Memory B cell (primary cell): ENCODE measurements at places on chromosomes 2 and 18.
A peak's percentile ranks its signal among the peaks of the same experiment; 100 is the strongest.

GRCh38 chr2:206154197-206154596, 5.0 kb downstream of the NDUFS1 start:
- H3K4me1 ChIP-seq = peaks cover 18% of the 10 kb centered on the region
- DNase-seq = no peak
- no peak overlapping the region for H3K4me3 ChIP-seq

GRCh38 chr2:19810148-19810547, 91.6 kb downstream of the TTC32 start:
- peaks cover 18% of the 10 kb centered on the region for H3K27me3 ChIP-seq
- H3K27ac ChIP-seq = no peak overlapping the region
- H3K4me3 ChIP-seq = no peak overlapping the region
- no peak for DNase-seq
- H3K4me1 ChIP-seq = no peaks in the 10 kb centered on the region

DNA sequence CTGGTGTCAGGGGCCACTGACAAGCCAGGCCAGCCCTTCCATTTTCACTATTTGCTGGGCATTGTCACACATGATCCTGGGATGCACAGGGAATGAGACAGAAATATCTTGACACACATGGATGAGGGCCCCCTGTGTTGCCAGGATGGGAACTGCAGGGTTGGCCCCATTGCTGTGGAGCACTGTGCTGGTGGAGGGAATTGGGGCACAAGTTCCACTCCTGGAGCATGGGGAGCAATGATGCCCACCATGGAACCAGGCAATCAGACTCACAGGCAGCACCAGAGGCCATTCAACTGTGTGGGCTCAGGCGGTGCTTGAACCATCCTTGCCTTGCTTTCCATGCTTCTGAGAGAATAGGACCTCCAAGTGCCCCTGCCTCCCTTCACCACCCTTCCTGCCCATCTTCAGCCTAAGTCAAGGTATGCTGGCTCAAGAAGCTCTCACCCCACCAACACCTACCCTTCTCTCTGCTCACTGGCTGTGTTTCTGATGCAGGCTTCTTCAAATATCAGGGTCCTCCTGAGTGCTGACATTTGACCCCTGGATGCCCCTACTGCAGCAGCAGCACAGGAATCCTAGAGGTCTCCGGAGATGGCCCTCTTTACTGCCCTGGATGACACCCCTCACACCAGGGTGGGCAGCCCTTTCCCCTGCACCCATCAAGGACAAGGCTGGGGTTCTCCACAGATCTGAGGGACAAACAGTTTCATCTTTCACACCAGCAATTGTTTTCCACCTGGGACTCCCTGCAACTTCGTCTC, 11.0 kb downstream of the ADRA2B start:
- H3K4me1 ChIP-seq = no peaks in the 10 kb centered on the region
- H3K27ac ChIP-seq = no peak overlapping the region
- H3K36me3 ChIP-seq = peaks cover 6% of the 10 kb centered on the region
- H3K27me3 ChIP-seq = peaks cover 5% of the 10 kb centered on the region

GRCh38 chr2:32792416-32792815, 154.3 kb upstream of the LTBP1 start:
- H3K27ac ChIP-seq = no peak overlapping the region
- DNase-seq = no peak
- no peak overlapping the region for H3K4me3 ChIP-seq
- H3K4me1 ChIP-seq = no peaks in the 10 kb centered on the region

DNA sequence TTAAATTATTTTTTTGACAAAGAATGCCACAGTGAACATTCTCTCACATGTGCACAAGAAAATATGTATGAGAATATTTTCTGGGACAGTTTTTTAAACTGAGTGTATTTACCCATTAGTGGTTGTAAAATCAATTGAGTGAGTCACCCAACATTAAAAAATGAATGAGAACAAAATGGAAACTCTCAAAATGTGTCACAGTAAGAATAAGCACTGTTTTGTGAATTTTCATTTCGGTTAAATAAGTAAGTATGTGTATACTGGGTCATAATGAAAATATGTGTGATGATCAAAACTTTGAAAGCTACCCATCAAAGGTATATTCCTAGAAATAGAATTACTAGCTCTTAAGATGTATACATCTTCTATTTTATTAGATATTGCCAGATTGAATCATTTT, 11.6 kb downstream of the BABAM2 start:
- H3K4me3 ChIP-seq = no peak overlapping the region
- peaks cover 14% of the 10 kb centered on the region for H3K4me1 ChIP-seq
- peak overlapping the region; percentile 47 for H3K27ac ChIP-seq
- H3K27me3 ChIP-seq = no peaks in the 10 kb centered on the region
- peaks cover 23% of the 10 kb centered on the region for H3K36me3 ChIP-seq

DNA sequence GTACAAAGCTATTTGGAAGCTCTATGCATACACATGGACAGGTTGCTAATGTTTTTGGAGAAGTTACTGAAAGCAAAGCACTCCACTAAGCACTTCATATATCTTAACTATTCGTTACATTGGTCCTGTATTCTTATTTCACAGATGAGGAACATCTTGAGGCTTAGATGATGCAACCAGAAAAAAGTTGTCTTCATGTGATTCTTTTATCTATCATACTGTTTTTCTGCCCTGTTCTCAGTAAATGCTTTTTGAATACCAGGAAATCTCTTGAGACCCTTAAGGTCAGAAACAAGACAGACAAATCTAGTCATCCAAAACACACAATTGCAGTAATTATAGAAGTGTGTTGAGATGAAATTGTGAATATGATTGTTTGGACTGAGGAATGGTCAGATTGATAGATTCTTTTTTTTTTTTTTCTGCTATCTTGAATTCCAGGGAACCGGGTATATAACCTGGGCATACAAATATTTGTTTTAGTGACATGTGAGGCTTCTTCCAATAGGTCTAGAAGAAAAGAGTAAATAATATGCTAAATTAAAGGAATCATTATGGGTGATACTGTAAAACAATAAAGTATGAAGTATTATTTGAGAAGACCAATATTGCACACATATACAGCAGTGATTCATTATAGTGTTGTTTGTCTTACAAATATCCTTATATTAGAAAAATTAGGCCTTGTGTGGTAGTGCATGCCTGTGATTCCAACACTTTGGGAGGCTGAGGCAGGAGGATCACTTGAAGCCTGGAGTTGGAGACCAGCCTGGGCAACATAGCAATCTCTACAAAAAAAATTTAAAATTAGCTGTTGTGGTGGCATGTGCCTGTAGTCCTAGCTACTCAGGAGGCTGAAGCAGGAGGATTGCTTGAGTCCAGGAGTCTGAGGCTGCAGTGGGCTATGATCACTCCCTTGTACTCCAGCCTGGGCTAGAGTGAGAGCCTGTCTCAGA, 33.7 kb downstream of the EHBP1 start:
- no peak for DNase-seq
- no peaks in the 10 kb centered on the region for H3K36me3 ChIP-seq
- no peak overlapping the region for H3K27ac ChIP-seq
- no peaks in the 10 kb centered on the region for H3K27me3 ChIP-seq
- no peak overlapping the region for H3K4me3 ChIP-seq

- no peaks in the 10 kb centered on the region for H3K36me3 ChIP-seq
- peaks cover 11% of the 10 kb centered on the region for H3K4me1 ChIP-seq
- H3K4me3 ChIP-seq = no peak overlapping the region
- H3K27me3 ChIP-seq = peaks cover 5% of the 10 kb centered on the region
- no peak for DNase-seq
- no peak overlapping the region for H3K27ac ChIP-seq
Observed at GRCh38 chr2:112012556-112012955, 42.5 kb upstream of the TMEM87B start.

DNA sequence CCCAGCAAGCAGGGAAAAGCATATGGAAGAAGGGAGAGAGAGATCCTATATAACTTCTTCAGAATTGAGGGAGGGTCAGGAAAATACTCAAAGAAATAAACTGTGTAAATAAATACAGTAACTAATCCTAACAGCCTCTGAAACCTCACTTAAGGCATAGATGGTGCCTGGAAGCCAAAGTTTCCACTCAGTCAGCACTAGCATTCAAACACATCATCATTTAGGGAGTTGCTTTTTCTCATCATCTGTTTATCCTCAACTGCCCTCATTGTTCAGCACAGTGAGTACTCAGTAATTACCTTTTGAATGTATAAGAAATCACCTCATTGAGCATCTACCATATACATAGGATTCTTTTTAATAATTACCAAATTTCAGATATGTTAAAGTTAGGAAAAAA, 262.9 kb downstream of the C1D start:
- DNase-seq = no peak
- no peak overlapping the region for H3K4me3 ChIP-seq
- H3K36me3 ChIP-seq = no peaks in the 10 kb centered on the region
- peaks cover 10% of the 10 kb centered on the region for H3K27me3 ChIP-seq
- no peak overlapping the region for H3K27ac ChIP-seq

GRCh38 chr2:237720444-237720843, 78.1 kb upstream of the RBM44 start:
- no peaks in the 10 kb centered on the region for H3K27me3 ChIP-seq
- H3K4me1 ChIP-seq = peaks cover 31% of the 10 kb centered on the region
- peaks cover 9% of the 10 kb centered on the region for H3K36me3 ChIP-seq
- no peak overlapping the region for H3K4me3 ChIP-seq
- H3K27ac ChIP-seq = no peak overlapping the region
- DNase-seq = no peak

- peaks cover 7% of the 10 kb centered on the region for H3K27me3 ChIP-seq
- H3K36me3 ChIP-seq = no peaks in the 10 kb centered on the region
- H3K4me1 ChIP-seq = no peaks in the 10 kb centered on the region
- DNase-seq = no peak
Observed at GRCh38 chr2:67904566-67904965, 158.2 kb downstream of the C1D start.

- H3K36me3 ChIP-seq = peaks cover 2% of the 10 kb centered on the region
- H3K4me1 ChIP-seq = no peaks in the 10 kb centered on the region
- DNase-seq = no peak
- H3K4me3 ChIP-seq = no peak overlapping the region
Observed at GRCh38 chr18:59239642-59240041, 19.7 kb downstream of the GRP start.

GRCh38 chr2:111927723-111928122, 29.3 kb downstream of the MERTK start:
- H3K27ac ChIP-seq = no peak overlapping the region
- H3K27me3 ChIP-seq = peaks cover 15% of the 10 kb centered on the region
- H3K4me1 ChIP-seq = no peaks in the 10 kb centered on the region
- no peaks in the 10 kb centered on the region for H3K36me3 ChIP-seq

DNA sequence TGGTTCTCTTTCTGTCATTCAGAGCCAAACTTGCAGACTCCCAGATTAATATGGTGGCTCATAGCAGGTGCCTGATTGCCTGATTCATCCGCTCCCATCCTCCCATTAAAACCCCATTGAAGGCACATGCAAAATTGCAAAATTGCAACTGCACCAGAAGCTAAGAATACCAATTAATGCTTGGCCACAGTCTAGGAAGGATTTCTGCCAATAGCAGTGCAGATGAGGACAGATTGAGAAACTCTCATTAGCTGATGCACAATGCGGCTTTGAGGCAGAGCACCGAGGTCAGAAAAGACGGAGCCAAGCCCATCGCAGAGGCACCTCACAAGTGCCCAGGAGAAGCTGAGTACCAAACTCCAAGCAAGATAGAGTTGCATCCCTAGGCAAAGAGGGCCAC, 172.8 kb downstream of the ARL4C start:
- peaks cover 18% of the 10 kb centered on the region for H3K4me1 ChIP-seq
- no peak for DNase-seq
- H3K4me3 ChIP-seq = no peak overlapping the region
- H3K36me3 ChIP-seq = peaks cover 3% of the 10 kb centered on the region
- H3K27ac ChIP-seq = no peak overlapping the region

- H3K4me1 ChIP-seq = no peaks in the 10 kb centered on the region
- no peak overlapping the region for H3K4me3 ChIP-seq
- H3K27me3 ChIP-seq = no peaks in the 10 kb centered on the region
- H3K27ac ChIP-seq = no peak overlapping the region
- no peak for DNase-seq
Observed at GRCh38 chr18:4524096-4524495, 69.0 kb upstream of the DLGAP1 start.

DNA sequence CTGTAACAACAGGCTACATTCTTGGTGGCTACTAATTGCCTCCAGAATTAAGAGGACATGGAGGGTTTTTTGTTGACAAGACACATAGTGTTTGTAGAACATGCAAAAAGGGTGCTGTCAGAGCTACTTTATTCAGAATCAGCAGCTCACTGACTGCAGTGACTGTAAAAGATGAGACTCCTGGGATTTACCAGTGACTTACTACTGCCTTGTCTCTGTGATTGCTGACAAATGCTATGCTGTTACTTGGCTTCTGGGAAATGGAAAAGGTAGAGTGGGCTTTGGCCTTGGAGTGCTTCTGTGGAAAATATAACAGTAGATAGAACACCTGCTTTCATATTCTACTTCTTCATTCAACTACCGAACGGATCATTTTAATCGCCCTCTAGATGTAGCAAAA, 47.8 kb downstream of the GREB1L start:
- no peaks in the 10 kb centered on the region for H3K36me3 ChIP-seq
- no peak overlapping the region for H3K27ac ChIP-seq
- no peaks in the 10 kb centered on the region for H3K4me1 ChIP-seq
- peaks cover 10% of the 10 kb centered on the region for H3K27me3 ChIP-seq
- no peak for DNase-seq

- peaks cover 16% of the 10 kb centered on the region for H3K27me3 ChIP-seq
- no peak for DNase-seq
Observed at GRCh38 chr2:110863726-110864125, 131.4 kb downstream of the ACOXL start.

DNA sequence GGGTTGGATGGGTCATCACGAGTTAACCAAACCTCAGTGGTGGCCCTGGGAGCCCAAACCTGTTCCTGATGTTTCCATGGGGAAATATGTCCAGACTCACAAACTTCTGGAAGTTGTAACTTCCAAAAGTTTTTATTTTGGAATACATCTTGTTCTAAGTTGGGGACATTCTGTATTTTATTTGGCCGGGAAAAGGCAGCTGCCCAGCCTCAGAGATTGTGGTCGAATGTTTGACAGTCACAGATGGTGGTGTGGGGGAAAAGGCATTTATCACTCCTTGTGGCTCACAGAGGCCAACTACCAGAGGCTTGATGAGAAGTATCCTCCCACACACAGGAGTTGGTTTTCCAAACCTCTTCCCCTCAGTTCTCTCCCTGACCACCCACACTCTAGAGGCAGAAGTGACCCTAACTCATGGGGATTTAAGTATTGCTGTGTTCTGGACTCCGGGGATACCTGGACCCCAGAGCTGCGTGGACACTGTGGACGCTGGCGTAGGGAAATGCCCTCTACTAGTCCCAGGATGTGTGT, 124.7 kb upstream of the PPP1CB start:
- no peaks in the 10 kb centered on the region for H3K36me3 ChIP-seq
- H3K4me1 ChIP-seq = peaks cover 17% of the 10 kb centered on the region
- no peaks in the 10 kb centered on the region for H3K27me3 ChIP-seq
- no peak overlapping the region for H3K4me3 ChIP-seq

GRCh38 chr18:42707080-42707479, 408.4 kb downstream of the RIT2 start:
- no peak for DNase-seq
- H3K36me3 ChIP-seq = no peaks in the 10 kb centered on the region
- H3K4me3 ChIP-seq = no peak overlapping the region
- H3K4me1 ChIP-seq = no peaks in the 10 kb centered on the region
- no peaks in the 10 kb centered on the region for H3K27me3 ChIP-seq
